NB4 (cell line): ENCODE measurements at places on chromosomes 7 and 10.

DNA sequence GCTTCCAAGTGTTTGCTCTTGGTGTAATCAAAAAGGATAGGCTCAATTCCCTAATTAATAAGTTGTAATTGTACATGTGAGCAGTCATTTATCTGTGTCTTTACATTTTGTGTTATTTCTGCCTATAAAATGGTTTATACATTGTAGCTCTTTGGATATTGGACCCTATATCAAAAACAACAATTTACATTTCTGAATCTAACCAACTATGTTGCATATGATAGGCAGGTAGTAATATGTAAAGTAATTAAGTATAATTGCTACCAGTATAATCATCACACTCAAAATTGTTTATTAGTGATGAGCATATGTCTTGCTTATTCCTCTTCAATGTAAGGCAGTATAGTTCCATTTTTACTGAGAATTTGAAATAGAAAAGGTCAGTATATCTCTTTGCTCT is 13.8 kb downstream of the AKR1C1 start:
- no peak for DNase-seq

- no peak for DNase-seq
These were observed 74.8 kb downstream of the SKAP2 start for GRCh38 chr7:26789481-26790184.

DNA sequence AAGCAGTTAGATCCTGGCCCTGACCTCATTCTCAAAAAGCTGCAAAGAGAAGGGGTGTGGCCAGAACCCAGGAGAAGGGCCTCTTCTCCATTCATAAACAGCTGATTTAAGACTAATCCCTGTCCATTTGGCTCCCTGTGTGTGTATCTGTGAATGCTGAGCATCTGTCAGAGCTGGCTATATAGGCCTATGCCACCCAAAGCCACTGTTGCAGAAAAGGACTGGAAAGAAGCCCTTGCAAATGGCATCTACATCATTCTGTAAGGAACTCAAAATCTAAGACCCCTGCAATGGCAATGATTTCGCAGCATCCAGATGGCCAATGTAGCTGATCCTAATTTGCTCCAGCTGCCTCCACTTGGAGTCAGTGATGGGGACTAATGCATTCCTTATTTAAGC is 384.5 kb downstream of the KCNMA1 start:
- DNase-seq = no peak

DNA sequence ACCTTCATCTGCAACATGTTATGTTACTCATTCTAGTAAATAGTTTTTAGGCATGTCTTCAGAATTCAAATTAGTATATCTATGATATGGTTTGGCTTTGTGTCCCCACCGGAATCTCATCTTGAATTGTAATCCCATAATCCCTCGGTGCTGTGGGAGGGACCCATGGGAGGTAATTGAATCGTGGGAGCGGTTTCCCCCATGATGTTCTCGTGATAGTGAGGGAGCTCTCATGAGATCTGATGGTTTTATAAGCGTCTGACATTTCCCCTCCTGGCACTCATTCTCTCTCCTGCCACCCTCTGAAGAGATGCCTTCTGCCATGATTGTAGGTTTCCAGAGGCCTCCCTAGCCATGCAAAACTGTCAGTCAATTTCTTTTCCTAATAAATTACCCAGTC is 20.4 kb upstream of the GPR37 start:
- no peak for DNase-seq

DNA sequence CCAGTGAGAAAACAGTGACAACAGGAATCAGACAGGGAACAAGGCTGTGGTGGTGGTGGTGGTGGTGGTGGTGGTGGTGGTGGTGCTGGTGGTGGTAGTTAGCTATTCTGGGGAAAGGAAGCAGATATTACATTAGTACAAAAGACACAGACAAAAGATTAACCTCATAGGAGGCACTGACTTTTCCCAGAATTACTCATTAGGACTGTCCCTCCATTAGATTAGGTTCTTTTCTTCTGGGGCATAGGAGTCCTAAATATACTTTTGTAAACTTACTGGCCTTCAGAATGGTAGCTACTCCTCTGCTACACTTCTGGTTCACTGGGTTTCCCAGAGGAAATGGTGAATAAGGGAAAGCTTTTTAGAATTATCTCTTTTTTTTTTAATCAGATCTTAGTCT is 156.6 kb upstream of the SEMA3D start:
- no peak for DNase-seq

- DNase-seq = peak; percentile 25
These were observed 217.9 kb downstream of the OTUD1 start for GRCh38 chr10:23656735-23657134.

- DNase-seq = no peak
These were observed 44.3 kb downstream of the CPED1 start for GRCh38 chr7:121032645-121033460.

DNA sequence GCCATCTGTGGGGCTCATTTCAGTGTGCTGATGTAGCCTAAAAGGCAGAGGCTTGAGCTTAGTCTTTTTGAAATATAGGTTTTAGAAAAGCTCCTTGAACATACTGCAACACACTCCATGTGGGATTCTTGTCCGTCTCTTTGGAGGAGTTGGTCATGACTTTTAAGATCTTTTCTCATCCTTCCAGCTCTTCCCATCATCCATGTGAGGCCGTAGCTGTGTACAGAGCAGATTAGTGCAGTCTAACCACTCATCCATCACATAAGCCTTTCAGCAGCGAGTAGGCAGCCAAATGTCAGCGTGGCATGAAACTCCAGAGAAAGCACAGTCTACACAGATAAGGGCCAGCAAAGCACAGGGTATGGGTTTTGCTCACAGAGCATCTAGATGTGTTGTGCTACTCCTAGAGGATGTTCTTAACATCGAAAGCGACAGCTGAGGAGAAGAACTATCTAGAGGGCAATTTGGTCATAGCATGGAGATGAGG is 28.1 kb upstream of the NPVF start:
- no peak for DNase-seq

GRCh38 chr7:94453898-94454297 is 55.7 kb upstream of the CASD1 start:
- no peak for DNase-seq

- DNase-seq = no peak
These were observed 60.8 kb upstream of the EEPD1 start for GRCh38 chr7:36092221-36092771.

DNA sequence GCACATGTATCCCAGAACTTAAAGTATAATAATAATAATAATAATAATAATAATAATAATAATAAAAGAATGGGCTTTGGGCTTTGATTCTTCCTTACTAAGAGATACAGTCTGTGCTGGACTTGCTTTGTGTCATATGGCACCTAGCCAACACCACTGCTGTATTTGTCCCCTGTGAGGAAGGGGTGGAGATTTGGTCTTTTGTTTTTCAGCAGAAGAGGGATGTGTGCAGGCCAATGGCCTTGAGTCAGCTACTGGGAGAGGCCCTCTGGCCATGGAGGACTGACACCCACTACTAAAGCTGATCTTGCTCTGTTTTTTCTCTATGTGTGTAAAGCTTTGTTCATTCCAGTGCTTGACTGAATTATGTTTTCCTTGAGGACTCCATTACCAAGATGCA is 573.0 kb upstream of the PCDH15 start:
- no peak for DNase-seq

GRCh38 chr7:114943530-114943929 is 21.6 kb downstream of the MDFIC start:
- no peak for DNase-seq

DNA sequence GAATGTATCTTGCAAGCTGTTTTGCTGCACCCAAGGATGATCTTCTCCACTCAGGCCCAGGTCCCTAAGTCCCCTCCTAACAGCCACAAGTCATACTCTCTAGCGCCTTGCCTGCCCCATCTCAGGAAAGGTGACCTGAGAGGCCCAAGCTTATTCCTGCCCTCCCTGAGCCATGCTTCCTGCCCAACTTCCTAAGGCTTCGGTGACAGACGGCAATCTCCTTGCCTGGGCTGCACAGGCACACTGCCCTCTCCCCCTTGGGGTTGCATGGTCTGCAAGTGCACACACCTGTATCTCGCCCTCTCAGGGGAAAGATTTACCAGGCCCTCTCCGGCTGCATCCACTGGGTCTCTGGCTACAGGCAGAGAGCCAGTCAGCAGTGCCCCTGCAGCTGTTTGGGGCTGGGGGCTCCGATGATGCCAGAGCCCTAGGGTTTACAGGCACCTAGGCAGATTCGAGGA is 771 bp upstream of the ADIRF start:
- DNase-seq = no peak

DNA sequence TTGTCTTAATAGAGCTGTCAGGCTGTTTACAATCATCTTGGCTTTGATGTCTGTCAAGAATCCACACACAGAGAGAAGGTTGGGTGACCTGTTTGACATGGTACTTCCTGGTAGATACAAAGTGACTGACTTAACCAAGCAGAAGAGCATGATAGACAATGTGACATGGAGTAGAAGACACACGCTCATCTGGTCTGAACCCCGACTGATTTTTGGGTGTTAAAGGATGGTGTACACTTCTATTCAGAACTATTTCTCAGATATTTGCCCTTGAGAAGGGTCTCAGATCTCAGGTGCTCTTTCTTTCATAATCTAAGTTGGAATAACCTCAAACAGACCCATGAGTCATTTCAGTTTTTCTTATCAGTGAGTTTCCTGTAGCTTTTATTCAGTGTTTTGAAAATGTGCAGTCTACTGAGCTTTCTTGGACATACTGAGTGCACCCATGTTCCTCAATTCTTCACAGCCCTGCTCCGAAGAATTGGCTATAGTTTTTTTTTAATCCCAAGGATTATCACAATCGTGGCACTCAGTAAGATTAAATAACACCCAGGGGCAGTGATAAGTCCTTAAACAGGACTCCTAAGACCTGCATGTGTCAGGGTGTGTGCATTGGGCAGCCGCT is 46.4 kb upstream of the NXPH1 start:
- DNase-seq = no peak

DNA sequence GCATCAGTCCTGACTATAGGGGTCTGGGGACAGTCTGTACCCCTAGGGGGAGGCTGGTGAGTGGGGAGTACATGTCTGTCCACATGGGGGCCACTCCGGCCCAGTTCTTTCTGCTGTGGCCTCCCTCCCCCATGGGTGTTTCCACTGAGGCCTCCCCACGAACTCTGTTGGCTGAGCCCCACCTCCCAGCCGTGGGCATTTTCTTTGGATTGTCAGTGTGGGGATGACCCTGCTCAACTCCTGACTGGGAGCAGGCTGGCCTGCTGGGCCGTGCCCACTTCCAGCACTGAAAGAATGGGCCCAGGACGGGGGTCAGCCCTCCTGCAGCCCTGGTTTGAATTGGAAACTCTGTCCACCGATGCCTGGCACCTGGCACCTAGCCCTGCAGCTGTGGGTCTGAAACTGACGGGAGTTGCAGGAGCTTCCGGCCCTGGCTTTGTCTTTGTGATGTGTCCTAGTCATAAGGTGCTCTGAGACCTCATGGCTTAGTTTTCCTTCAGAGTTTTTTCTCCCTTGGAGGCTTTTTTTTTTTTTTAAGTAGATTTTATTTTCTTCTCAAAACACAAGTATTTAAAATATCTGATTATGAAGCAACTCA is 46.5 kb downstream of the LHPP start:
- DNase-seq = no peak

DNA sequence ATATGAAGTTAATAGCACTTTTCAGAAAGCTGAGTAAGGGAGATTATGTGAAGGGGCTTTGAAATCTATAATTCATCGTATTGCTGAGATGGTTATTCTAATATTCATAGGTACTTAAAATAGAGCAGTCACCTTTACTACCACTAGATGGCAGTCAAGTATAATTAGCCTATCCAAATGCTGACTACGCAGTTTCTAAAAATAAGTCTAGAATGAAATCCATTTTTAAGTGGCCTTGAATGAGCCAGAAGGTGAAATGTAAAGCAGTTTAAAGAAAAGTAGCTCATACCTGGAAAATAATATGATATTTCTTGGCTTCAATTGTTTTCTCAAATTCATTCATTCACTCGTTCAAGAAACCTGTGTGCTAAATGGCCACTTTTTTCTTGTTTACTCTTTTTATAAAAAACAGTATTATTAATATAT is 1277.1 kb downstream of the GATA3 start:
- peak; percentile 38 for DNase-seq

GRCh38 chr7:127158659-127159058 is 94.1 kb downstream of the GRM8 start:
- peak; percentile 31 for DNase-seq

GRCh38 chr7:20351901-20352300 is 21.2 kb downstream of the ITGB8 start:
- no peak for DNase-seq

DNA sequence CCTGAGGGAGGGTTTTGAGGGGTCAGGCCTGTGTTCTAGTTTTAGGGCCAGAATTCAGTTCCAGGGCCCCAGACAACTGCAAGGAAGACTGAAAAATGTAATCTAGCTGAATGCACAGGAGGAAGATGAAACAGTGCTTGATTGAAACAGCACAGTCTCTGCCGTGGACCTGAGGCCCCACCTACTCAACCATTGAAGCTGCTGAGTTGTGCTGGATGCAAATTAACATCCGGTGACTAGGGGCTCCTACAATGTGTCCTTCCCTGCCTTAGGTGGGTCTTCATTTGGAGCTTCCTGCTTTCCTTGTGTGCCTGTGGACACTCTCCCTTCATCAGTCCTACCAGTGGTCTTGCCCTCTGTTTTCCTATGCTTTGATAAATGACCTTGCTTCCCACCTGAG is 5.7 kb downstream of the GLRX3 start:
- DNase-seq = no peak

DNA sequence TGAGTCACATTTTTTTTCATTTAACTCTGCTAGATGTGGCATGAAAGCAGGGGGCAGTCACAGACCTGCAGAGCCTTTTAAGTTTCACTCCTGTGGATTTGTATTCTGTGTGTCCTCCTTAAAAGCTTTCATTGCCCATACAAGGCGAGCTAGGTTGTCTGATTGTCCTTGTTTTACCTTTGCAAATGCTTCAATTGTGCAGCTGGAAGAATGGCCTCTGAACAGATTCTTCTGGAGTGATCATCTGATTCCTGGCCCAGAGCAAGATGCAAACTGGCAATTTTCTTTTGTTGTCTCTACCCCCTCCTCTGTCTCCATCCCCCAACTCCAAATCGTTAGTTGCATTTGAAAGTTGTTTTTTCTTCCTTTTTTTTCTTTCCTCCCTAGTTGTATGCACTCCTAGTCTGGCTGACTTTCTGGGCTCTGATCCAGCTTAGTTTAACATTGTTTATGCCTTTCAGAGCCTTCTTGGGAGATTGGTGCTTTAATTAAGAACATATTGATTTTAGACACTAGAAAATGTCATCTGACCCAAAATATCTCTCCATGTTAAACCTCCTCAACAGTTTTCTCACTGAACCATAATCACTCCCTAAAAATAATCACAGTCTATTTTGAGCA is 150.2 kb downstream of the REEP3 start:
- no peak for DNase-seq
